Calu3 (cell line): ENCODE measurements at places on chromosomes 5 and 9. TPM values are rescaled to one million over a fixed set of nuclear protein-coding genes. Genes with fewer than 3 reads are reported as not detected.
A peak's percentile ranks its signal among the peaks of the same experiment; 100 is the strongest.

GRCh38 chr5:117794847-117795246 lies 1193.5 kb downstream of the DTWD2 start:
- DNase-seq: no peak

- DNase-seq: peak; percentile 32
Observed at GRCh38 chr5:157143127-157143971, 684 bp upstream of the MED7 start.

The ESM1 gene
- not detected in 2 replicates for total RNA-seq

- DNase-seq: no peak
Observed at GRCh38 chr9:16367605-16368231, 502.8 kb downstream of the BNC2 start.

DNA sequence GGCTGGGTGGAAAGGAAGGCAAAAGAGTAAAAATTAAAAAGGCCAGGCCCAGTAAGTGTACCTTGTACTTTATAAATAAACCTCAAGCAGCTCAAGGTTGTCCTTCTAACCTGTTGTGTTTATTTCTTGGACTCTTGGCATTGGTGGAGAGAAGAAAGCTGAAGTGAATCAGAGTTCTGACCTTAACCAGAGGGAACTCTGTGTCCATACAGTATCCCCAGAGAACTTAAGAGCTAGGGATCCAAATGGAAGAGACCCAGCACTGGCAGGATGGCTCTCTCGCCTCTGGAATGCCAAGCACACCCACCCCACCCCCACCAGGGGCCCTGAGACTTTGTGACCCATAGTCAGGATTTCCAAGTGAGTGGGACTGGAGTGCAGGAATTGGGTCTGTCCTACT lies 14.2 kb downstream of the NUDT2 start:
- no peak for DNase-seq

The PALM2AKAP2 gene
- 2.9 TPM in 1 of 2 replicates, not detected in the other for total RNA-seq

DNA sequence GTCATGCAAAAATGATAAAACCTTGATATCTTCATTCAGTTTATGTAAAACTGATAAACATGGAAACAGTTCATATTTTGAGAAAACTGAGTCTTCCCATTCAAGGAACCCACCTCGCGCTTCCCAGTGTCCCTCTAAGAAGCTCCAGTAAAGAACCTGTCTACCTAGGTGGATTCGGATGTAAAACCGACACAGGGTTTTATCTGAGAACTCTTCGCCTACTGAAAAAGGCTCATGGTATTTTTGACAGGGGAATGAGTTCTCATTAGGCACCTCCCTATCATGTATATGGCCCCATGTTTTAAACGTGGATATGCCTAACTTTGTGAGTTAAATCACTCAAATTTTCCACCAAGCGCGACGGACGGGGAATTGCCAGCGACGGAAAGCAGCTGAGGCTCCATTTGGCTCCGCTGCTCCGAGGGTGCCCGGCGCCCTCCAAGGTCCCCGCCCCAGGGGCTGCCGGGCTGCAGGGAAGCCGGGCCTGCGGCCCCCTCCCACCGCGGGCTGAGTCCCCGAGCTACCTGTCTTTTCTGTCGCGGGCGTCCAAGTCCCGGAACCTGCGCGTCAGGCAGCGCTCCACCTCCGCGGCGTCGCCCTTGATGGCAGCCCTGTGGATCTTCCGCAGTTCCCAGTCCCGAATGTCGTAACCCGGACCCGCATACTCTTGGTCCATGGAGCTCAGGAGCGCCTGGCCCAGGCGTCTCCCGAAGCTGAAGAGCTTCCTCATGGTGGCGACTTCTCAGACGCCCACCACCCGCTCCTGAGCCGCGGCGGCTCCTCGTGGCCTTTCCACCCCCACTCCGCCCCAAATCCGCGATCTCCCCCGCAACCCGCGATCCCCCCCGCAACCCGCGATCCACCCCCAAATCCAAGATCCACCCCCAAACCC lies 594 bp downstream of the ANKRD18A start:
- peak; percentile 1 for DNase-seq

The MYO10 gene
- 69.6 and 101 TPM in 2 replicates for total RNA-seq

DNA sequence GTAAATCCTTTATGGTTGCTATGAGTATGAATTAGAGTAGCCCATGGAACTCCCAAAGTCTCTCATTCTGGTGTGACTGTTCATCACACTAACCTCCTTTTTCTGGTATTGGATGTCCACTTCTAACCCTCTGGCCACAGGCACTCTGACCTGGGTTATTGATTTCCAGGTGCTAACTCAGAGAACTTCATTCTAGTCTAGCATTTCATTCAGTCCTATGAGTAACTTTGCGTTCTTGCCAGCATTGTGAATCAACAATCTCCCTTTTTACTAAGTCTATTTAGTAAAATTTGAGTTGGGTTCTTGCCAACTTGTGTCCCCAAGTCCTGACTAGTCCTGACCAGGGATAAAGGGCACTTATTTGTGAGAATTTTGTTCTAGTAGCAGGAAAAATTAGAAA lies 103.5 kb downstream of the SNX18 start:
- peak; percentile 8 for DNase-seq

The ANKDD1B gene
- total RNA-seq: 1.3 and 1.6 TPM in 2 replicates

DNA sequence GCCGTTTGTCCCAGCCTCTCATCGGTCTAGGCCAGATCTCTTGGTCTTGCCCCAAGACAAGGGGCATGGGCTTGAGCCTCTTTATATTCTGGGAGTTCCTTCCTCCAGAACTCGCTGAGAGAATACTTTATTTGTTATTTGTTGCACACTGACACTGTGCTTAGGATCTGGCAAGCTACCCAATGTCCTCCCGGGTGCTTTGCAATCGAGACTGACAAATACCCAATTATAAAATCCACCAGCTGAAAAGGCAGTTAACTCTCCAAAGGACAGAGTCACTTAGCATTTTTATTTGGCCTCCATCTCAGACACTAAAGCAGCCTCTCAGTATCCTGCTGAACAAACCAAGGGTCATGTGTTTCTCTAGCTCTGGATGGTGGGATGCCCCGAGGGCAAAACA lies 500.2 kb upstream of the DAP start:
- DNase-seq: no peak

The SOHLH1 gene
- total RNA-seq: not detected in 2 replicates

The SPAG8 gene
- 0.97 and 1.2 TPM in 2 replicates for total RNA-seq

- DNase-seq: no peak
Observed at GRCh38 chr9:98533132-98533531, 175.6 kb downstream of the GABBR2 start.

DNA sequence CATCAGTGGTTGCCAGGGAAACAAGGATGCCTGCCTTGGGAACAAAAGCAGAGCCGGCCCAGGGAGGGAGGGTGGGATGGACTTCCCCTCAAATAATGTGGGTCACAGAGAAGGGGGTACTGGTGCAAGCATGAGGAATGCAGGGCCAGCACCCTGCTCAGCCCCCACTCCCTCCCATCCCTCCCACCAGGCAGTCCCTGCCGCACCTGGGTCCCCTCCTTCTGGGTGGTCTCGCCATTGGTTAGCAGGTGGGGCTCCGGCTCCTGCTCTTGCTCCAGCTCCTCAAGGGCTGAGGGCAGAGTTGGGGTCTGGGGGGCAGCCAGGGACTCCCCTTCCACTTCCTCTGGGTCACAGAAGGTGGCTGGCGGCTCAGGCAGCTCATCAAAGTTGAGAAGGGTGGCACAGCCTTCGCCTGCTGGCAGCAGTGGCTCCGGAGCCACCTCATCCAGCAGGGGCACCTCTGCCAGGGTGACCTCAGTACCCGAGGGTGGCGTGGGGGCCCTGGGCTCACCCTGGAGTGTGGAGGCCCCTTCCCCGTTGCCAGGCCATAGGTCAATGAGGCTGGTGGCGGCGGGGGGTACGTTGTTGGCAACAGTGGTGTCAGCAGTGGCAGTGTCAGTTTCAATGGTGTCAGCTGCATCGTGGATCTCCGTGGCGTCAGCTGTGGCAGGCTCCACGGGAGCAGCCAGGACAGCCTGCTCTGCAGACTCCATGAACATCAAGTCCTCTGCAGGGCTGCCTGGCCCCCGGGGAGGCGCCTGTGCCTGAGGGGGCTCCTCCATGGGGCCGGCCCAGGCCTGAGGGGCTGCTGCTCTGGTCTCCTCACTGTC lies 11.5 kb downstream of the PRR7 start:
- no peak for DNase-seq

DNA sequence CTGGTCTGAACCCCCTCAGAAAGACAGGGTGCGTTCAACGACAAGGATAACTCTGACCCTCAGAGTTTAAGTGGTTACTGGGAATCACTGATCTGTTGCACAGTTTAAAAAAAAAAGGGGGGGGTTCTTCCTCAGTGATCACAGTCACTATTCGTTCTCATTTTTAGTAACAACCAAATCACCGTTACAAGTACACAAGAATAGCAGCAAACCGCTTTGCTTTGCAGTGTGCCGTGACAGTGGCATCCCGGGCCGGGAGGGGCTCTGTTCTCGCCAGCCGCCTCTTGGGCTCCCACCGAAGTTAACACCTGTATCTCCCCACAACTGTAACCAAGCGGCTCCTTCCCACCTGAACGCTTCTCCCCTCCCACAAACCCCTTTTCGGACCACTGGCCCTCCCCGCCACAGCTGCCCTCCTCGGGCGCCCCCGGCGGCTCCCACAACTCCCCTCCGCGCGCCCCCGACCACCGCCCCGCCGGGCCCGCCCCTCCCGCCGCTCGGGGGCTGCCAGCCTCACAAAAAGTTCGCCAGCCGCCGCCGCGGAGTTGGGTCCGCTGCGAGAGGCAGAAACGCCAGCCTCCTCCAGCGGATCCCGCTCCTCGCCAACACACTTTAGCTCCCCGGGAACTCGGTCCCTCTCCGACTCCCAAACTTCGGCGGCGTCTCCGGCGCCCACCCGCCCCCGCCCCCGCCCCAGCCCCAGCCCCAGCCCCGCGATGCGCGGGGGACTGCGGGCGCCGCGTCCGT lies 1.2 kb downstream of the SSBP2 start:
- peak; percentile 44 for DNase-seq

DNA sequence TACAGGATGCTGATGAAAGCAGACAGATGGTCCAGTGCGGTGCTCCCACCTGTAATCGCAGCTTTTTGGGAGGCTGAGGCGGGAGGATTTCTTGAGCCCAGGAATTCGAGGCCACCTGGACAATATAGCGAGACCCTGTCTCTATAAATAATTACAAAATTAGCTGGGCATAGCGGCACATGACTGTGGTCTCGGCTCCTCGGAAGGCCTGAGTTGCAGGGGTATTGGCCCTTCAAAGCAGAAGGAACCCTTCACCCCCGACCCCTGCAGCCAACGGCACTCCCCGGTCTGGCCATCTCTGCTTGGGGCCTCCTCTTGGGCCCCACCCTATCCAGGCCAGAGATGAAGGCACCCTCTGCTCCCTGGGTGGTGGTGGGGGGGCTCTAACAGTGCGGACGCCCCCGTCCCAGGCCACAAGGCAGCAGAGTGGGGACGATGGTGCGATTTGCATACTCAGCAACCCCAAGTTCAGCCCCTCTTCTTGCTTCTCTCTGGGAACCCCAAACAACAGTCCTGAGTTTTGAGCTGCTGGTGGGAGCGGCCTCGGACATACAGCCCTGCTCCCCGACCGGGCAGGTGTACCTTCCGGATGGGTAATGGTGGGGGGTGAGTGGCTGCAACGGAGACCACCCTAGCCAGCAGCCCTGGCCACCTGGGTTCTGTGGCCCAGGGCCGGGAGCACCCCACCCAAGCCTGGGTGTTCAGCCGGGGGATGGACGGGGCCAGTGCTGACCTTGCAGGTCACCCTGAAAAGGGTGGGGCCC lies 50.7 kb downstream of the NACC2 start:
- DNase-seq: no peak

The FREM1 gene
- not detected in 2 replicates for total RNA-seq

DNA sequence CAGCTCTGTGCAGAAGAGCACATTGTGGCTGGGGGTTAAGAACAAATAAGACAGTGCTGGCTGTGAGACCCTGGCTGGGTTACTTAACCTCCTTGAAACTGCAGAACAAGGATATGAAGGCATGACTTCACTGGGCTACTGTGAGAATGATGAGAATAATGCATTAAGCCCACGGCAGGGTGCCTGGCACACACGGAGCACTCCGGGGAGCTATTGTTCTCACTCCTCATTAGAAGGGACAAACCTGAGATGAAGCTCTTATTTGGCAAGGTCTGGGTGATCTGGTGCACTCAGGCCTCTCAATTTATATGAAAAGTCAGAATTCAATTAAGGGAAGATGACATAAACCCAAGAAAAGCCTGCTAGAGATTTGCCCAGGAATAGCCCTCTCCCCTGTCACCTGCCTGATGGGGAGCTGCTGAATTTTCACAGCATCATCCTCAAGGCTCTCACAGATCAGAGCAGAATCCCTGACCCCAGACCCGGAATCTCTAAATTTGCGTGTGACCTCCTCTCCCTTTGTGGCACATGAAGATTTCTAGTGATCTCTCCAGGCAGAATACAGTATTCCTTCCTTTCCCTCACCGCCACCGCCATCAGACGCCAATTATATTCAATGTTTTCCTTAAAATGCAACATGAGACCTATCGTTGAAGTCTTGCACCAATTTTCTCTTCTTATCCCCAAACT lies 102.1 kb downstream of the COL23A1 start:
- DNase-seq: no peak

GRCh38 chr9:32707326-32707725 lies 71.9 kb upstream of the TAF1L start:
- DNase-seq: no peak

GRCh38 chr5:115372146-115372545 lies 75.7 kb upstream of the CCDC112 start:
- DNase-seq: no peak

DNA sequence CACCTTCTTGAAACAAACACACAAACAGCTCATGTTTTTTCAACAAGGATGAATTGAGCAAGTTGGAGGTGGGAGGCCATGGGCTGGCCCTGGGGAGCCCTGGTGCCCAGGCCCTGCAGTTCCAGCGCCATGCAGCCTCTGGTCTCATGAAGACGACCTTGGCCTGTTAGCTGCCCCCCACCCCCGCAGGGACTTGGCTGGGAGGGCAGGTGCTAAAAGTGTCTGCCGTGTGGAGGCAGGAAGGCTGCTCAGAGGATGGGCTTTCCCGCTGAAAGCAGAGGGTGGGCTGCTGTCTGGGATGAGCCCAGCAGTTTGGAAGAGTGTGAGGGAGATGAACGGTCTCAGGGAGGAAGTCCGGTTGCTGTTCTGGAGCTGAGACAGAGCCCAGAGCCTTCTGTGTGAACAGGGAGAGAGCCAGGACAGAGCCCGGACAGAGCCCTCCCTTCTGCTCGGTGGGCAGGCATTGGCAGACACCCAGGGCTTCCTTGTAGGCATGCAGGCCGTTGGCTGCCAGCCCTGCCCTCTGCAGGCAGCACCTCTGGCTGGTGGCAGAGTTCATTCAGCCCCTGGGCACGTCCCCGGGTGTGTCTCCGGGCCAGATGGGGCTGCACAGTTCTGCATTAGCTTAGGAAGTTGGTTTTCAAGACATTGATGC lies 18.7 kb downstream of the ROPN1L start:
- no peak for DNase-seq

GRCh38 chr9:3473405-3473804 lies 52.4 kb downstream of the RFX3 start:
- DNase-seq: no peak

DNA sequence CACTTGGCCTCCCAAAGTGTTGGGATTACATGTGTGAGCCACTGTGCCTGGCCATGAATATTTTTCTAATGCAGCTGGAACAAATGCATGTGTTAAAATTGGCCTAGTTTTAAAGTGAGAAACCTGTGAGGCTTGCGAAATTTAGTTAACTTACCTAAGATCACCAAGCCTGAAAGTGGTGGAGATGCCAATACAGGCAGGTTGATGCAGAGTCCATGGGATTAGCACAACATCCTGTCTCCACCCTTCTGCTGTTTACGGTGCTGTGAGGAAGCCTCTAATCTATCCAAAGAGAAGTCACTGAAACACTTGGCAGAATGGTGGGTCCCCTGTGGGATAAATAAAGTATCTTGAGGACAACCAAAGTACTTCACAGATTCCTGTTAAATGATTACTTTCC lies 98.2 kb downstream of the PCSK5 start:
- DNase-seq: no peak

The C5orf34 gene
- total RNA-seq: 6.9 and 7.4 TPM in 2 replicates

- no peak for DNase-seq
Observed at GRCh38 chr5:72110394-72111013, 3.2 kb downstream of the MAP1B start.

The SNAPC4 gene
- 9.7 and 10.5 TPM in 2 replicates for total RNA-seq
